Thymus (tissue), 14 donors: ENCODE measurements at places on chromosomes 5 and 9. TPM values are rescaled to one million over a fixed set of nuclear protein-coding genes. Genes with fewer than 3 reads are reported as not detected.
A peak's percentile ranks its signal among the peaks of the same experiment; 100 is the strongest.

GRCh38 chr5:100188339-100188738, 346.8 kb upstream of the FAM174A start:
- no peaks in the 10 kb centered on the region for H3K27me3 ChIP-seq
- no peak for DNase-seq
- no peaks in the 10 kb centered on the region for H3K4me1 ChIP-seq
- H3K4me3 ChIP-seq = no peak overlapping the region

- H3K36me3 ChIP-seq = no peaks in the 10 kb centered on the region
- no peak overlapping the region for H3K4me3 ChIP-seq
- H3K27me3 ChIP-seq = no peaks in the 10 kb centered on the region
- H3K27ac ChIP-seq = no peak overlapping the region
- DNase-seq = no peak
Observed at GRCh38 chr5:160485364-160485969, 63.8 kb downstream of the PTTG1 start.

DNA sequence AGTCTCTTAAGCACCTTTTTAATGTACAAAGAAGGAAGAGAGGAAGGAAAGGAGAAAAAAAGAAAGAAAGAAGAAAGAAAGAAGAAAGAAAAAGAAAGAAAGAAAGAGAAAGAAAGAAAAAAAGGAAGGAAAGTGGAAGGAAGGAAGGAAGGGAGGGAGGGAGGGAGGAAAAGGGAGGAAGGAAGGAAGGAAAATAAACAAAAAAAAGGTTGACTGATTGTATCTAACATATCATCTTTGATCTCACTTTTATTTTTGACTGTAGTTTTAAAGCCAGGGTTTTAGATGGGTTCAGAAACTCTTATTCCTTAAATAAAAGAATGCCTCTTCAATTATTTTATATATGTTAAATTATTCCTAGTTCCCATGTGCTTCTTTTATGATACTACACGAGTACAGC, 794.5 kb downstream of the CDH12 start:
- DNase-seq = no peak
- H3K27me3 ChIP-seq = no peaks in the 10 kb centered on the region
- H3K4me3 ChIP-seq = no peak overlapping the region
- H3K27ac ChIP-seq = no peak overlapping the region

GRCh38 chr9:19156805-19157204, 29.5 kb upstream of the PLIN2 start:
- no peak overlapping the region for H3K27ac ChIP-seq
- H3K36me3 ChIP-seq = no peaks in the 10 kb centered on the region
- peaks cover 16% of the 10 kb centered on the region for H3K4me1 ChIP-seq
- DNase-seq = no peak
- H3K4me3 ChIP-seq = no peak overlapping the region

DNA sequence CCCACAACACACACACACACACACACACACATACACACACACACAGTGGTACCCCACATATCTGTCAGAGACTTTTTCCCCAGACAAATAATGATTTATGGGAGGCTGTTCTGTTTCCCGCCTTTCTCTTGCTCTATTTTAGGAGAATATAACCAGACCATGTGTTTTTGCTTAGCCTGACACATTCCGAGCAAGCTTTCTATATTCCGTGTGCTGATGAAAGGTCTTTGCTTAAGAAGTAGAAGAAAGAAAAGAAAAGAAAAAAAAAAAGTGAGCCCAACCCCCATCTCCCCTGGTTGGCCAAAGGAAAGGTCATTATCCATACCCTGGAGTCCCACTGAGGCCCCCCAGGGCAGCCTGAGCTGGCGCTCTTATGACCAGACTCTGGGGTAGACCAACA, 338.6 kb downstream of the SLIT3 start:
- no peak overlapping the region for H3K27ac ChIP-seq
- no peaks in the 10 kb centered on the region for H3K27me3 ChIP-seq
- H3K4me1 ChIP-seq = no peaks in the 10 kb centered on the region
- DNase-seq = no peak

GRCh38 chr5:78837836-78838235, 147.3 kb downstream of the ARSB start:
- no peaks in the 10 kb centered on the region for H3K36me3 ChIP-seq
- H3K4me1 ChIP-seq = no peaks in the 10 kb centered on the region
- no peaks in the 10 kb centered on the region for H3K27me3 ChIP-seq
- DNase-seq = no peak
- H3K4me3 ChIP-seq = no peak overlapping the region

- no peaks in the 10 kb centered on the region for H3K4me1 ChIP-seq
- no peak overlapping the region for H3K4me3 ChIP-seq
- no peak overlapping the region for H3K27ac ChIP-seq
Observed at GRCh38 chr9:116342061-116342460, 188.5 kb downstream of the PAPPA start.

GRCh38 chr5:118956727-118957126, 31.6 kb downstream of the DTWD2 start:
- H3K27ac ChIP-seq = no peak overlapping the region
- no peaks in the 10 kb centered on the region for H3K36me3 ChIP-seq
- no peak for DNase-seq
- H3K4me3 ChIP-seq = no peak overlapping the region
- no peaks in the 10 kb centered on the region for H3K4me1 ChIP-seq

- peaks cover 91% of the 10 kb centered on the region for H3K36me3 ChIP-seq
- H3K27ac ChIP-seq = no peak overlapping the region
- H3K27me3 ChIP-seq = no peaks in the 10 kb centered on the region
- no peak overlapping the region for H3K4me3 ChIP-seq
Observed at GRCh38 chr9:131477367-131477766, 25.4 kb upstream of the POMT1 start.

GRCh38 chr9:4979239-4979638, 5.8 kb upstream of the JAK2 start:
- no peak overlapping the region for H3K4me3 ChIP-seq
- H3K27me3 ChIP-seq = peaks cover 4% of the 10 kb centered on the region
- no peak overlapping the region for H3K27ac ChIP-seq
- no peak for DNase-seq
- H3K36me3 ChIP-seq = no peaks in the 10 kb centered on the region

DNA sequence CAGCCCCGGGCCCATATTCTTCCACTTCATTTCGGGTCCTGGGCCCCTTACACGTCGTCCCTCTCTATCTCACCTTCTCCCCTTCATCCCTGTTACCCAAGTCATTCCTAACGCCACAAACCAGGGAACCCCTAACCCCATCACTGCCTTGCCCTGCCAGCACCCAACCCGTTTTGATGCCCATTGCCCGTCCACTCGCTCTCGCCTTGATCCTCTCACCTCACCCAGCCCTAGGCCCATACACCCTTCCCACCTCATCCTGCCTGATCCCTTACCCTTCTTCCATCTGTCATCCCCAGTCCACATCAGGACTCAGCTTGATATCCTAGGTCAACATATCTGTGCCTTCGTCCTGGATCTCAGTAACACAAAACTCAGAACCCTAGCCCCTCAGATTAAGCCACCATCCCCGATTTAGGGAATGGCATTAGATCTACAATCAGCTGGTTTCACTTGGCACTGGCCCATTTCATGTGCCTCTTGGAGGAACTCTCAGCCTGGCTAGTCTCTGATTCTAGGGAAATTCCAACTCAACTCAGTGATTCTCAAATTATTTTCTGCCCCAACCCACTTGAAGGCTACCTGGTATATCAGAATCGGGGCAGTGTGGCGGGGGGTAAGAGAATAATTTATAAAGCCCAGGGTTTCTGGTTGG, 489 bp downstream of the CHMP5 start:
- H3K27me3 ChIP-seq = no peaks in the 10 kb centered on the region
- peaks cover 53% of the 10 kb centered on the region for H3K36me3 ChIP-seq
- H3K27ac ChIP-seq = peak overlapping the region; percentile 85

DNA sequence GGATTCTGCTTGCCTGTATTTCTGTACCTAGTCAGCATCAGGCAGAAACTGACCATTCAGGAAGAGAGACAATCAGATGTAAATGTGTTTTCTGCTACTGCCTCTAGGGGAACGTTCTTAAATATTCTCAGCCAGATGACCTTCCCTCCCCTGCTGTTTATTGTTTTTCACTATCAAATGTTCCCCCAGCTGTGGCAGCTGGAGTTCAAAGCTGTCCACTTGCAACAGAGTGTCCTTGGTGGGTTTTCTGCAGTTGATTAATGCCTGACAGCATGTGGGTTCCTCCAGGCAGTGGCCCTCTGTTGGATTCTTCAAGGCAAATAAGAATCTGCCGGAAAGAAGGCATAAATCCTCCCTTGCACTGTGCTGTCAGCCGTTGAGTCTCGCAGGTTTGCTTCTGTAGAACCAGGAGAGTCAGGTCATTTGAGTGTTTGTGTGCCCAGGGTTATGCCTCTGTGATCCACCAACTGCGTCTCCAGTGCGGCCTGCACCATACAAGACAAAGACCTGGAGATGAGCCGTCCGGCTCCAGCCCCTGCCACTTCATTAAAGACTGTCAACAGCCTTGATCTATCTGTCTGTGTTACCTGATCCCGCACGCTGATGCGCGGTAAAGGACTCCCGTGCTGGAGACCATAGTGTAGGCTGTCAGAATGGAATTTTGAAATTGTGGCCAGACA, 203.4 kb downstream of the GADD45G start:
- H3K4me1 ChIP-seq = peaks cover 15% of the 10 kb centered on the region
- H3K4me3 ChIP-seq = no peak overlapping the region
- DNase-seq = no peak
- H3K36me3 ChIP-seq = no peaks in the 10 kb centered on the region

- no peak overlapping the region for H3K4me3 ChIP-seq
- no peaks in the 10 kb centered on the region for H3K27me3 ChIP-seq
- DNase-seq = no peak
- H3K4me1 ChIP-seq = no peaks in the 10 kb centered on the region
- H3K36me3 ChIP-seq = no peaks in the 10 kb centered on the region
Observed at GRCh38 chr5:122515709-122516431, 203.8 kb downstream of the SNCAIP start.

DNA sequence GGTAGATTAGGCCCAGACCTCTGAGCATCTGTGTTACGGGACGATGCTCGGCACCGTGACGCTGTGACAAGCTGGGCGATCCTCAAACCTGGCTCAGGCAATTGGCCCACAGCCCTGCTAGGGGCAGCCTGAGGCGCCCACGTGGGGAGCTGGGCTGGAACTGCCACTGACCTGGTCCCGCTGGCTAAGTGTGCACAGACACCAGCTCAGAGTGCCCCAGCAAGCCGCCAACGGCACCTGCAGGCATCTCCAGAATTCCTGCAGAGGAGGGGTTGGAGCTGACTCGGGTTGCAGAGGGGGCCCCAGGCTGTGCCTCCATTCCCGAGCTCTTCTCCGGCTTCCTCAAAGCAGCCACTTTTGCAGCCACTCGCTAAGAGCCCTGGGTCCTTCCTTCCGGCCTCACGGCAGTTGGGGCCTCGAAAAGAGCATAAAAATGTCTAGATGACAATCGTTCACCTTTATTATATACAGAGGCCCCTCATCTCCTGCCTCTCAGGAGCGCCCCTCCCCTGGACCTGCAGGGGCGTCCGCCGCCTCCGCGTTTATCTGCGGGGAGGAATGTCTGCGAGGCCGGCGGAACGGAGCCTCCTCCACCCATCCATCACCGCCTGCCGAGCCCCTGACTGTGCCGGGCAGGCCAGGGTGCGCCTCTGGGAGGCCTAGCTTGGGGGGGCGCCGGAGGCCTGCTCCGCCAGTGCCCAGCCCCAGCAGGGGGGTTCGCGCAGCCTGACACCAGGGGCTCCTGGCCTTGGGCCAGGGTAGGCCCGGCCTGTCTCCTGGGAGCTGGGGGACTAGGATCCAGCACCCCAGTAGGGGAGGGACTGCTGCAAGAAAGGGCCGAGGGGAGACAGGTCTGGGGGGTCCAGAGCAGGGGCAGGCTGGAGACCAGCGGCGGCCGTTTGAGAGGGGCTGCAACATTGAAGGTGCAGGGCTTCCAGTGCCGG, 144.9 kb downstream of the BARX1 start:
- no peak overlapping the region for H3K4me3 ChIP-seq
- peaks cover 22% of the 10 kb centered on the region for H3K27me3 ChIP-seq
- no peak overlapping the region for H3K27ac ChIP-seq
- no peaks in the 10 kb centered on the region for H3K4me1 ChIP-seq

- no peaks in the 10 kb centered on the region for H3K36me3 ChIP-seq
- H3K27ac ChIP-seq = no peak overlapping the region
- DNase-seq = no peak
- H3K4me1 ChIP-seq = no peaks in the 10 kb centered on the region
Observed at GRCh38 chr9:96581786-96582185, 37.9 kb downstream of the CDC14B start.

GRCh38 chr9:131270171-131271015, 5.9 kb downstream of the FAM78A start:
- peak overlapping the region; percentile 47 for H3K4me3 ChIP-seq
- H3K4me1 ChIP-seq = peaks cover 97% of the 10 kb centered on the region
- peak overlapping the region; percentile 98 for H3K27ac ChIP-seq
- peaks cover 6% of the 10 kb centered on the region for H3K27me3 ChIP-seq
- DNase-seq = no peak

- H3K36me3 ChIP-seq = no peaks in the 10 kb centered on the region
- no peak for DNase-seq
- no peaks in the 10 kb centered on the region for H3K4me1 ChIP-seq
- no peak overlapping the region for H3K4me3 ChIP-seq
Observed at GRCh38 chr5:174073122-174073660, 27.7 kb downstream of the NSG2 start.

GRCh38 chr9:3948826-3949556, 350.9 kb downstream of the GLIS3 start:
- H3K4me1 ChIP-seq = no peaks in the 10 kb centered on the region
- DNase-seq = no peak
- no peaks in the 10 kb centered on the region for H3K27me3 ChIP-seq

DNA sequence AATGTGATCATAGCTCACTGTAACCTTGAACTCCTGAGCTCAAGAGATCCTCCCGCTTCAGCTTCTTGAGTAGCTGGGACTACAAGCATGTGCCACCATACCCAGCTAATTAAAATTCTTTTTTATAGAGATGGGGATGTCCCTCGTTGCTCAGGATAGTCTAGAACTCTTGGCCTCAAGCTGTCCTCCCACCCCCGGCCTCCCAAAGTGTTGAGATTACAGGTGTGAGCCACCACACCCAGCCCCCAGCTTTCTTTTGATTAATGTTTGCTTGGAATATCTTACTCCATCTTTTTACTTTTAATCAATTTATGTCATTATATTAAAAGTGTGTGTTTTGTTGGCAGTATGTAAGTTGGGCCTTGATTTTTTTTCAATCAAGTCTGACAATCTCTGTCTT, 59.4 kb upstream of the EXOC3 start:
- no peaks in the 10 kb centered on the region for H3K4me1 ChIP-seq
- no peak overlapping the region for H3K4me3 ChIP-seq
- H3K27ac ChIP-seq = no peak overlapping the region
- H3K36me3 ChIP-seq = no peaks in the 10 kb centered on the region

- no peaks in the 10 kb centered on the region for H3K27me3 ChIP-seq
- no peak overlapping the region for H3K4me3 ChIP-seq
- H3K4me1 ChIP-seq = no peaks in the 10 kb centered on the region
- H3K27ac ChIP-seq = no peak overlapping the region
- no peak for DNase-seq
Observed at GRCh38 chr5:96377597-96377996, 55.5 kb downstream of the PCSK1 start.

GRCh38 chr9:76619640-76620039, 144.6 kb upstream of the PCA3 start:
- H3K27ac ChIP-seq = no peak overlapping the region
- peaks cover 8% of the 10 kb centered on the region for H3K4me1 ChIP-seq
- H3K36me3 ChIP-seq = no peaks in the 10 kb centered on the region

The CDKN2A gene
- 1.6 TPM for total RNA-seq

The CNTNAP3B gene
- 3.3 TPM for total RNA-seq

The INVS gene
- total RNA-seq = 11.7 TPM

The HRCT1 gene
- 0.14 TPM for total RNA-seq

The PAPPA gene
- 0.28 TPM for total RNA-seq

The GLDC gene
- 0.71 TPM for total RNA-seq

The FCN2 gene
- total RNA-seq = 0.52 TPM

The PCDHGA7 gene
- 0.28 TPM for total RNA-seq

The DIRAS2 gene
- total RNA-seq = 0.42 TPM

The ANKRD33B gene
- total RNA-seq = 6.8 TPM

The PRKACG gene
- total RNA-seq = not detected

The GNA14 gene
- 0.47 TPM for total RNA-seq

The FOXD4 gene
- 0.38 TPM for total RNA-seq

The EIF4EBP3 gene
- total RNA-seq = 4.5 TPM

The MEGF10 gene
- 1.1 TPM for total RNA-seq

The ANKRD18A gene
- total RNA-seq = 2.8 TPM
